ENCODE measurements at places on chromosomes 11 and 22.
A peak's percentile ranks its signal among the peaks of the same experiment; 100 is the strongest.

- no peak for DNase-seq
Observed at GRCh38 chr11:60718524-60719316, 5.8 kb upstream of the MS4A18 start.

DNA sequence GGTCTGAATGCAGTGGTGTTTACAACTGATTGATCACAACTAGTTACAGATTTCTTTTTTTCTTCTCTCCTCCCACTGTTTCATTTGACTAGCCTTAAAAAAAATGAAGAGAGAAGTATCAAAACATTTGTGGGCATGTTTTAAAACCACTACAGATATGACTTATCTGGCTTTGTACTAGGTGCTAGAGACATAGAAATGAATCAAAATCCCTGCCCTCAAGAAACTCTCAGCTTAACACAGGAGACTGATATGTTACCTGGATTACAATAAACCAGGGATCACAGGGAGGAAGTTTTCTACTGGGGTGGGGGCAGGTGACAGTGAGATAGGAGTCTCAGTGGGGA lies 25.2 kb upstream of the CTR9 start:
- DNase-seq = peak; percentile 50

- no peak for DNase-seq
Observed at GRCh38 chr11:16909359-16910035, 104.7 kb downstream of the PLEKHA7 start.

- peak; percentile 51 for DNase-seq
Observed at GRCh38 chr11:14386895-14387480, 28.0 kb upstream of the RRAS2 start.

DNA sequence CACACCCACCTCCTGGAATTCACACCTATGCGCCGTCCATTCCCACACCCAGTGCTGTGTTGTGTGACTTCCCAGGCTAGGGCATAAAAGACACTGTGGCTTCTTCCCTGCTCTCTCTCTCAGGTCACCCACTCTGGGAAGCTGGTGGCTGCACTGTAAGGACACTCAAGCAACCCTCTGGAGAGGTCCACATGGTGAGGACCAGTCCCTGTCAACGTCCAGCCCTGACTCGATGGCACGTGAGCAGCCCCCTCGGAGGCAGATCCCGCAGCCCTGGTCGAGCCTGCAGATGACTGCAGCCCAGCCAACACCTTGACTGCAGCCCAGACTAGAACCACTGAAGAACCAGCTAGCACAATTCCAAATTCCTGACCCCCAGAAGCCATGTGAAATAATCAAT lies 16.2 kb downstream of the CBX7 start:
- DNase-seq = no peak

GRCh38 chr11:17256512-17256911 lies 20.0 kb upstream of the NUCB2 start:
- DNase-seq = no peak

Measured in OCI-M1 (cell line).